ENCODE measurements at places on chromosomes 4 and X.

DNA sequence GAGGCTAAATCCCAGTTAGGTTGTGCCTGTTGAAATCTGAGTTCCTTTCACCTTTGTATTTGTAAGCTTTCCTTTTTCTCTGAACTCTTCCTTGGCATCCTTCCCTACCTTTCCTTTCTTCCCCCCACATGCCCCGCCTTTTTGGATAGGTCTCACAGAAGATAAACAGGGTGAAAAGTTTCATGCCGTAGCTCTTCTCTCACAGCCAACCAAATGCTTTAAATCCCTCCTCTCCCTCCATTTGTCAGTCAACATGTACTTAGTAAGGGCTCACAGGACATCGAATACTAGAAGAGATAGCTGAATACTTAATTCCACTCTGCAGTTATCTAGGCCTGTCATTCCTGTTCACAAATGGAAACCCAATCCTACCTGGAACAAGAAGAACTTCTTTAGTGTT is 107.1 kb upstream of the BMPR1B start:
- DNase-seq, result no peak

- DNase-seq, result no peak
These were observed 110.1 kb downstream of the LARP7 start for GRCh38 chr4:112747036-112747435.

DNA sequence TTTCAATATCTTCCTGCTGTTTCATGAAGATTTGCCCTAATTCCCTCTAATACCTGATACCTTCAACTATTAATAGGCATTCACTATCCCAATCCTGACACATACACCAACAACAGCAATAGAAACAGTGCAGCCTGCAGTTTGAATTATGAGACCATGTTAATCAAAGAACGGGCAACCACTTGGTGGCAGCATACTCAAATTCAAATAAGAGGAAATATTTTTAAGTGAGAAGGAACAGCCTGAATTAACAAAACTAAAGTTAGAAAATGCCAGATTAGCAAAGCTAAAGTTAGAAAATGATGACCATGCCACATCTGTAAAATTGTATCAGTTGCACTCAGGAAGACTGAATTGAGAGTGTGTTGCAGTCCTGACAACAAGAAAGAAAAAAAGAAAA is 204.9 kb downstream of the SMARCA1 start:
- DNase-seq, result no peak

- no peak for DNase-seq
These were observed 86.3 kb upstream of the MAML3 start for GRCh38 chr4:140240237-140240636.

GRCh38 chr4:54882616-54883015 is 224.9 kb downstream of the KIT start:
- DNase-seq, result no peak
